NCI-H774 (cell line): ENCODE measurements at places on chromosomes 4 and X.

DNA sequence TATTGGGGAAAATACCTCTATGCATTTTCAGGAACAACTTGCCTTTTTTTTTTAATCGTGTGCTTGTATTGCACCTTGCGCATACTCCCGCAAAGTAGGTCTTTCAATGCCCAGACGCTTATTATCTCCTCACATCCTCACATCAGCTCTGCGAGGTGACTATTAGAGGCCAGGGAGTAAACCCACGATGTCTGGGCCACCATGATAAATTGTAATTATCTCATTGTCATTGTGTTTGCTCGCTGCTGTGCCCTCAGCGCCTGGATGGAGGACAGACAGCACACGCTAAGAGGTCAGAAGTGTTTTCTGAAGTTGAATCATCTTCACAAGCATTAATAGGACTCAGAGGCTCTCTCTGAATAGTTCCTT is 1.0 kb upstream of the RELL1 start:
- no peak for DNase-seq

- no peak for DNase-seq
These were observed 85.2 kb upstream of the SLC7A11 start for GRCh38 chr4:138327338-138327737.

DNA sequence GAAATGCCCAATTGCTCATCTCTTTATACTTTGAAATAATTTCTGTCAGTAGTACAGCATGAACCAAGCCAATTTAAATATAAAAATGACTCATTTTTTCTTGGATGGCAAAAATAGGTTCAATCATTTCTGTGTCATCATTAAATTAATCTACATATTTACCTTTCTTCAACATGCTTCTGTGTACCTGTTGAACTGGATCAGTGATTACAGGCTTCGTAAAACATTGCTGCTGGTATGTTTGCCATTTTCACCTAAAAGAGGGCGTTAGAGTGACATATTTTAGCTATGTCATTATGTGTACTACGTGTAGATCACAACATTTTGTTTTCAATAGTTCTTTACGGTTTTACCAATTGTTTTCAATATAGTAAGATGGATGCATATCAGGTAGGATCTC is 340.5 kb upstream of the MAOA start:
- no peak for DNase-seq

- DNase-seq, result no peak
These were observed 8.0 kb downstream of the ZNF827 start for GRCh38 chr4:145930592-145930991.

DNA sequence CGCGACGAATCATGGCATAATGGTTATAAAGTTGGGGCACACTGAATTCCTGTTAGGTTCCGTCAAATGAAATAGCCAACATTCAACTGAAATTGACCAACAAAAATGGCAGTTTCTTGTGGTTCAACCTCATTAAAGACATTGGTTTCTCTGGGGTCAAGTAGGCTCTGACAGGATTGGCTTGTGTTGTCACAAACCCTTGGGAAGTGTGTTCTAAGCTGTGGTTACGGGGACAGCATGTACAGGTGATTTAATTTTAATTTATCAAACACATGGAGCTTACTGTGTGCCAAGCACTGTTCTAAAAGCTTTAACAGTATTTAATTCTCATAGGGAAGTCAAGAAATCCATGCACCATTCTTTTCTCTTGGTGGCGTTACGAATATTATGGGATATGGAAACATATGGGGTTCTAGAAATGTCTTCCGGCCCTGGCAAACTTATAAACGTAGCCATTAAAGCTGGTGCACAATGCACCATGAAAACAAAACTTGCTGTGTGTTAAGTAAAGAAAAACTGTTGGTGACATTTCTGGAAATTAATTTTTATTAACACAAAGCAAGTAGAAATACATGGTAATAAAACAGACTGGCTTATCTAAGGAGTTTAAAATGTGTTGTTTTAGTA is 891 bp downstream of the XK start:
- no peak for DNase-seq

DNA sequence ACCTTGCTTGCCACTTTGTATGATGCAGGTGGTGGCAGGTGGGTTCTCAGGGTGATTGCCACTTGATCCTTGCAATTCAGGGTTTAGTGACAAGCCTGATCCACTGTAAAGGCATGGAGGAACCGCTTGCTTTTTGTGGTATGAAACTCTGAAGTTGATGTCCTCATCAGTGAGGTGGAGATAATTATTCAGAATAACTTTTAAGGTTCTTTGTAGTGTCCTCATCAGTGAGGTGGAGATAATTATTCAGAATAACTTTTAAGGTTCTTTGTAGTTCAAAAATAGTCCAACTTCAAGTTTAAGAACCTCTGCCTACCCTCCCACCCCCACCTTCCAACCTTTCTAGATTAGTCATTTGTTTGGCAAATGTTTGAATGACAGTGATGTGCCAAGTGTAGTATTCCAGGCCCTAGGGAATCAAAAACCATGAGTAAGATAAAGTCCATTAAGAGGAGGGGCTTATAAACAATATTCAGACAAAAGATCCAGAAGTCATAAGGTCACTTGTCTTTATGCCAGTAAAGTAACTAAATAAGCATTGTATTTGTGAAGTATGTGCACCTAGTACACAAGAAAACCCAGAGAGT is 51.2 kb downstream of the DCUN1D4 start:
- DNase-seq, result no peak

- no peak for DNase-seq
These were observed 31.5 kb upstream of the STOX2 start for GRCh38 chr4:183873409-183874185.

DNA sequence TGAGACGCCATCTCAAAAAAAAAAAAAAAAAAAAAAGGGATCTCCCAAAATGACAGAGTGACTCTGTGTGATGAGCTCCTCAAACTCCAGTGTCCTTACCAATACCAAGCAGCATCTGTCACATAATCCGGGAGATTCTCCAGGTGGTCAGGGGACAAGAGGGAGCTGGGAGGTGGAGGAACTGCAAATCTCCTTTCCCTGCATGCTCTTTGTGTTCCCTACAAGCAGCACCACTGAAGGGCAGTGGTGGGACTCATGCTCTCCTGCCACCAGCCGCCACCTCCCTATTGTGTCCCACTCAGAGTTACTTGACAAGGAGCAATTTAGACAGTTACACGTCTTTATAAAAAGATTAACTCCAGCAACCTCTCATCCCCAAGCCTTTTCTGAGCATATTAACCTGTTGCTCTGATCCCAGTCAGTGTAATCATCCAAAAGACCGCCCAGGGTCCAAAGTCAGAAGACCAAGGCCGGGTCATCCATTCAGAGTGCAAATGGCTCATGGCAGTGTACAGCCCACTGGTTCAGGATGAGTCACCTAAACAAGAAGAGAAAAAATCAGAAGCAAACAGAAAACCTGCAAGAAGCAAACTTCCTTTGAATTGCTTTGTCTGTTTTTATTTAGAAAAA is 23.6 kb downstream of the MGST2 start:
- DNase-seq, result no peak

- DNase-seq, result no peak
These were observed 2.5 kb downstream of the COQ2 start for GRCh38 chr4:83282049-83282535.

GRCh38 chr4:48649505-48649904 is 130.6 kb downstream of the FRYL start:
- no peak for DNase-seq

DNA sequence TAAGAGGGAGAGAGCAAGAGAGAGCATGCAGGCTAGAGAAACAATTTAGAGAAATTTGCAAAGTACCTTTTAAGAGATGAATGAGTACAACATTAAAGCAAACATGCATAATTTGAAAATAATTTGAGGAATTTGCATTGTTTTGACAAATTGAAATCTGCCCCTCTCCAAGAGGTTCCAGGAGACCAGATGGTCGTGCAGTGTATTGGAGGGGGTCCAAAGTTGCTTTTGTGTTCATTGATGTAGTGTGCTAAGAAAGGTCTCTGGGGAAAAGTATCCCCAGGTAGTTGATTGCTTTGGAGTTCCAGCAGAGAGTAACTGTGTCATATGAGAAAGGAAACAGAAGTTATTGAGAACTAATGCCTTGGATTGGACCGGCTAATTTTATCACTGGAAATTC is 635.0 kb upstream of the TENM3 start:
- DNase-seq, result no peak

GRCh38 chrX:130108647-130109428 is 1.5 kb downstream of the ELF4 start:
- no peak for DNase-seq

DNA sequence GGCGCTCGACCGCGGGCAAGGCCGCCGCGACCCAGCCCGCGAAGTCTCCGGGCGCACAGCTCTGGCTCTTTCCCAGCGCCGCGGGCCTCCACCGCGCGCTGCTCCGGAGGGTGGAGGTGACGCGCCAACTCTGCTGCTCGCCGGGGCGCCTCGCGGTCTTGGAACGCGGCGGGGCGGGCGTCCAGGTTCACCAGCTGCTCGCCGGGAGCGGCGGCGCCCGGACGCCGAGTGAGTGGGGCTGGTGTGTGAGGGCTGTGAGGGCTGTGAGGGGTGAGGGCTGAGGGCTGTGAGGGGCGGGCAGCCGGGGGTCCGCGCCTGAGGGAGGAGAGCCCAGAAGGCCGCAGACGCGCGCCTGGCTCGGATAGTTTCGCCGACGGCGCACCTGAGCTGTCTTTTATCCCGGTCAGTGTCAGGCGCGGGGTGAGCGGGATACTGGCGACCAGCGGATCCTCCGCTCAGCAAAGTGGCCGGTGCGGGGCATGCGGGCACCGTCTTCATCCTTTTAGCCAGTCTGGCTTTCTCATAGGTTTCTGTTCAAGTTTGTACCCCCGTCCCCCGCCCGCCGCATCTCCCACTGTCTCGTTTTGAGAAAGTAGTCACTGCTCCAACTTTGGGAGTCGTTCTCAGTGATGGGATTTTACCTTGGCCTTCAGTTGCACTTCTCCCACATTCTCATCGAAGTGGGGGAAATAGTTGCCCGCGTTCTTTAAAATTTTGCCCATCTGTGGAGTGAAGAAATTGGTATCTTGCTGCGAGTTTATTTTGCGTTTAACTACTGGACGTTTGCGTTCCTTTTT is 586 bp downstream of the HERC5 start:
- no peak for DNase-seq

DNA sequence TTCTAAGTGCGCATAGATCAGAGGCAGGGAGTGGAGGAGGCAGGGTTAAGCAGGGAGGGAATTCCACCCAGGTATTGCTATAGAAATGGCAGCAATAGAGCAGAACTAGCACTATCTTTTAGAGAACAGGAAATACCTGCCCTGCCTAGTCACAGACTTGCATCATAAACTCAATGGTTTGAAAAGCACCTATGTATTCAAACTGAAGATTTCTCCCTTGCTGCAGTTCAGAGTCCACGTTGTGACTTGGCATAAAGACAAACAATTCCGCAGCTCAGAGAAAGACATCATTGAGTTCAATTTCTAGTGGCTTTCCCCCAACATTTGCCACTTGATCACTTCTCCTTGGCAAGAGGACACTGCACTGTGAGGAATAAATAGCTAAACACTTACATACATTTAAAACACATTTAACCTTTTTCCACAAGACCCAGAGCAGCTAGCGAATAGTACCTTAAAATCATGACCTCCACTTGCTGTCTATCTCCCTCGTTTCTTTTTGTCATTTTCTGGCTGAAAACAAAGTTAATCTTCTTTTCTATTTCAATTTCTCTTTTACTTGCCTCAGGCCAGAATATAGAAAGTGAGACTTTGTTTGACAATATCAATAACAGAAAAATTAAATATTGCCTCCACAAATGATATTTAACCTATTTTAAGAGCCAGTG is 42.4 kb downstream of the SLC7A11 start:
- DNase-seq, result no peak

GRCh38 chr4:180304321-180304720 is 1938.9 kb upstream of the TENM3 start:
- no peak for DNase-seq

DNA sequence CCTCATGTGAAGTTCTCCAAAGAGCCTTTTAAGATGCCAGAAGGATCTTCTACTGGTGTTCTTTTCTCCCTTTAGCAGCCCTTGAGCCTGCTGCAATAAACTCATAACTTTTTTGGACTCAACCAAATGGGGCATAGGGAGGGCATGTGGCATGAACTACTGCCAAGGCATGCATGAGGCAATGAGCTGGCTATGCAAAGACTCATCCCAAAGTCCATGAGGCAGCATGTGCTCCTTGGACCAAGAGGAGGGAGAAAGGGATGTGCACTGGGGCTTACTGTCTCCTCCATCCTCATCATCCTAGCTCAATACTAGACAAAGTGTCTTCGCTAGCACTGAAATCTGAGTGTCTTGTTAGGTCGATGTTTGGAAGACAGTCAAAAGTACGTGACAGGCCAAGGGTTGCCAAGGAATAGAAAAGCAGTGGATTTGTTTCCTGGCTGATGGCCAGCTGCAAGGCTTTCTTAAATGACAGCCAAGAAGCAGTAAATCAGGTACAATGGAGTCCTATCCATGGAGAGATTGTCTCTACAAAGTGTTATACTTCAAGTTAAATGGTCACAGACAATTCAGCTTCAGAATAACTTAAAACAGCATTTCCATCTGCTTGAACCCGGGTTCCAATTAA is 44.5 kb upstream of the ATXN3L start:
- no peak for DNase-seq

DNA sequence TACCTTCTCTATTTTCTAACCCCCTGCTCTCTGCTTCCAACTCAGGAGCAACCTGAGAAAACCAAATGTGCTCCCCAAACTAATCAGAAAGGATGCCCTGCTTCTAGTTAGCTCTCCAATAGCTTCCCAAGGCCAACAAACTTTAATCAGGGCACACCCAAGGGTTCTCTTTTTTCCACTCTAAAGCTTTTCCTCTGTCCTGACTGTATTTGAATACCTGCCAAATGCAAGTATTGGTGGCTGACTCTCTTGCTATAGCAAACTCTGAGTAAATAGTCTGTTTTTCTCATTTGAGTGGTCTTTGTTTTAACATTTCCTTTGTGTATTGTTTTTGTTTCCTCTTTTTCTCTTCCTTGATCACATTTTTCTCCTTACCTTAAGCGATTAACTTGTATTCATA is 52.5 kb downstream of the GBA3 start:
- DNase-seq, result no peak

- DNase-seq, result no peak
These were observed 24.7 kb upstream of the MXRA5 start for GRCh38 chrX:3371163-3371562.

- DNase-seq, result no peak
These were observed 673.6 kb upstream of the TENM3 start for GRCh38 chr4:181569553-181569952.

GRCh38 chrX:130170752-130171445 is 863 bp upstream of the RAB33A start:
- DNase-seq, result peak; percentile 74

- DNase-seq, result no peak
These were observed 336.3 kb downstream of the PPP3CA start for GRCh38 chr4:101010987-101011386.

DNA sequence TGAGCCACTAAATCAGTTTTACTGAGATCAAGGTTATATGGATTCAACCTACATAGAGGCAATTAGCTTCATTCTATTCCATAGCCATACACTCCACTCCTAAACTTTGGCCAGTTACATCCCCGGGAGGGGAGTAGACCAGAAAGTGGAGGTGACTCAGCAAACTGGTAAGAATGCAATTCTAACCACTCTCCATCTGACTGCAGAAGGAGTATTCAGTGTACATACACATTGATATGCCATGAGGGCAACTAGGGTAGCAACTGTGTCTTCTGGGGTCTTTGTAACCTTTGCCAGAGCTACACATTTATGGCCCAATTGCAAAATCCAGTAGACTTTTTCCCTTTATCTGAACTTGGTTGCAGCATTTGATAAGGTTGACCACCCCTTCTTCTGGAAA is 7.6 kb downstream of the SLC25A43 start:
- DNase-seq, result no peak
